ENCODE measurements at places on chromosomes 13 and 19.

DNA sequence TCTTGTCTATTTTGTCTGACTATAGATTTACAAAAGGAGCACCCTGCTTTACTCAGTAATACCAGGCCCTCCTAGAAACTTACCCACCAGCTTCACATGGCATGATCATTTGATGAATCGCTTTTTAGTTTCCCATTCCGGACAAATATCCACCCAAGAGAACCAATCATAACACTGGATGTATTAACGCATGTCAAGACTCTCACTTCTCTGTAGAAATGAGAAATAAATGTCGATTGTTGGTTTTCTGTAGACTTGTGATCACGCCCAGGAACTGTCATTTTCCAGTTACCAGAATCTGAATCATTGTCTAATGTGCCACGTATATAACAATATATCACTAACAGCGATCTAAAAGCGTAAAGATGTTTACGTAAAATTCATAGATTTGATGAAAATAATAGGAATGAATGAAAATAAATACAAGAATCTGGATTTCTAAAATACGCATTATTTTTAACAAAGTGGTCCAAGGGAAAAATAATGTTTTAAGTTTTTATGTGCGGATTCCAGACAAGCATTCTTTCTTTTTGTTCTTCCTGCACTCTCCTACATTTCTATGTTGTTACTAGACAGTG is 14.0 kb downstream of the CDX2 start:
- no peak for DNase-seq

GRCh38 chr13:75196147-75196837 is 285.7 kb downstream of the TBC1D4 start:
- DNase-seq = no peak

DNA sequence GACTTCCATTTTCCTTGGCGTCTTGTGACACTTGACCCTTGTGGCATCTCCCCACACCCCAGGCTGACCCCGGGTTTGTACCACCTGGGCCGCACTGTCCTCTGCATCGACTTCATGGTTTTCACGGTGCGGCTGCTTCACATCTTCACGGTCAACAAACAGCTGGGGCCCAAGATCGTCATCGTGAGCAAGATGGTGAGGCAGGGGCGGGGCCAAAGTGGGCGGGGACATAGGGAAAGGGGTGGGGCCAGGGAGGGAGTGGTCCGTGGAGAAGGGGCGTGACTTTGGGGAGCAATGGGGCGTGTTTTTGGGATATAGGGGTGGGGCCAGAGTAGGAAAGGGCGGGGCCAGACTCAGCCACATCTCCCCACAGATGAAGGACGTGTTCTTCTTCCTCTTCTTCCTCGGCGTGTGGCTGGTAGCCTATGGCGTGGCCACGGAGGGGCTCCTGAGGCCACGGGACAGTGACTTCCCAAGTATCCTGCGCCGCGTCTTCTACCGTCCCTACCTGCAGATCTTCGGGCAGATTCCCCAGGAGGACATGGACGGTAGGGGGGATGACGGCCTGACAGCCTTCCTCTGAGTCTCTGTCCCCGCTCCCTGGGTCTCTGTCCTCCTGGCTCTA is 42.8 kb downstream of the TRPM4 start:
- DNase-seq = peak; percentile 23

DNA sequence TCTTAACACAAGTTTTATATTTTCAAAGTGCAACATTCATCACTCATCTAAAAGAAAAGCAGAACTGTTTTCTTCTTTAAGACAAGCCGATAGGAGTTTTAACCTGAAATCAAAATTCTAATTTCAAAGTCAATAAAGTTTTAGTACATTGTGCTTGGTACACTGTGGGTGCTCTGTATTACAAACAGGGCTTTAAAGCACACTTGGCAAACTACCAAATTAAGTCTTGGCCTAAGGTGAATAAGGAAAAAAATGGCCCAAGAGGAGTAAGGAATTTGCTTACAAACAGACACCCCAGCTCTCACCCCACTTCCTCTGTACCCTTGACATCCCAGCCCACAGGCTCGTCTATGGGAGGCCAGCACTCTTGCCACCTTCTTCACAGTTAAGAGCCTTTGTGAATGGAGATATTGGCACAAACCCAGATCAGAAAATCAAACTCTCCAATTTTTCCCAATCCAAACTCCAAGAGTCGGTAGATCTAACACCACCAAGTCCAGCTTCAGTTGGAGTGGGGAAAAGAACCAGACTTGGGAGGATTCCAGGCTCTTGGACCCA is 66.0 kb downstream of the ABCC4 start:
- DNase-seq = no peak

GRCh38 chr19:15115762-15116615 is 8.8 kb downstream of the SYDE1 start:
- DNase-seq = no peak

DNA sequence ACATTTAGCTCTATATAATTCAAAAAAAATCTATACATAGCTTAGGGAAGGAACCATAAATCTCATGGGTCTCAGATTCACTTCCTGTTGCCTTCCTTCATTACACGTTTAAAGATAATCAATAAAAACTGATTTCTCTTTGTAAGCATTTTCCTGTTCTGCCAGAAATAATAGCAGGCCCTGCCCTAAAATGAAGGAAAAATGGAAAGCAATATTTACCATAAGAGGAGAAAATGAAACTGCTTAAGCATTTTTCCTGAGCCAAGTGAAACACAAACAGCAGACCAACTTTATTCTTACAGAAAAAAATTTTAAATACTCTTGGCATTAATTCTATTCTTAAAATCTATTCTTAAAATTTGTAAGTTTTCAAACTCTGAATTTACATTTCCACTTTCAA is 4.0 kb downstream of the LHFPL6 start:
- no peak for DNase-seq

GRCh38 chr13:110387451-110388107 is 80.5 kb downstream of the COL4A2 start:
- DNase-seq = peak; percentile 24

DNA sequence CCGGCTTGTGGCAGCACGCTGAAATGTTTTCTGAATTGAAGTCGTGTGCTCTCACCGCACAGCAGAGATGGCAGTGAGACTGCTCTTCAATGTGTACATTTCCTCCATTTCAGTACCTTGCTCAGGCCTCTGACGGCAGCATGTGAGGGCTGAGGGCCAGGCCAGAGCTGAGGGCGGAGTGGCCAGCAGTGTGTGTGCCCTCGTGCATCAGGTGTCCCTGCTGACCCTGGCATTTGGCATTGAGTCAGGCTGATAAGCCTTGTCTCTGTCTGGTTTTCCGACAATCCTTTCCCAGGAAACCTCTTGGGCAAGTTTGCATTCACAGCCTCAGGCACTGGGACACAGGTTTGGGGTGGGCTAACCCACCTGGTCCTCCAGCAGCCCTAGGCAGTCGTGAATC is 62.3 kb downstream of the EFNB2 start:
- DNase-seq = no peak

DNA sequence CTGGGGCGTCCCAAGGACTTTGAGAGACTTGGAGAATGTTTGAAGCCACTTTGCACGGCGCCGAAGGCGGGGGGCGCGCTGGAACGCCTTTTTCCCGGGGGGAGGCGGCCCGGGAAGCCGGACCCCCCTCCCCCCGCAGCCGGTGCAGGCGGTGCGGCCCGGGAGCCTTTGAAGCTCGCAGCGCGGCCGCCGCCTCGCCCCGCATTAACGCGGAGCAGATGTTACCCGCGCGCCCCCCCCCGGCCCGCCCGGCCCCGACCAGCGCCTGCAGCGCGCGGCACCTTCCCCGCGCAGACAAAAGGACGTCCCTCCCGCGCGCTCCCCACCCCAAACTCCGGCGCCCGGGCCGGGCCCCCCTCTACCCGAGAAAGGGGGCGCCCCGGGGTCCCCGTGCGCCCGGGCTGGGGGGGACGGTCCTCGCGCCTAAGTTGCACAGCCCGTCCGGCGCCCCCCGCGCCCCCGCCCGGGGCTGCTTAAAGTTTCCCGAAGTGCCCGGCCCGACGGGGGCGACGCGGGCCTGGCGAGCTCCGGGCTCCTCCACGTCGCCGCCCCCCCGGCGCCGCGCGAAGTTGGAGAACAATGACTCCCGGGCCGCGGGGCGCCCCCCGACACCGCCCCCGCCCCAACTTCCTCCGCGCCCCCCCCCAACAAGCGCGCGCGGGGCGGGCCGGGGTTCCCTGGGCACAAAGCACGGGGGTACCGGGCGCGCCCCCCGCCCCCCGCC is 685 bp downstream of the TCF3 start:
- peak; percentile 55 for DNase-seq

GRCh38 chr19:16821081-16821480 is 8.1 kb upstream of the SIN3B start:
- DNase-seq = no peak

DNA sequence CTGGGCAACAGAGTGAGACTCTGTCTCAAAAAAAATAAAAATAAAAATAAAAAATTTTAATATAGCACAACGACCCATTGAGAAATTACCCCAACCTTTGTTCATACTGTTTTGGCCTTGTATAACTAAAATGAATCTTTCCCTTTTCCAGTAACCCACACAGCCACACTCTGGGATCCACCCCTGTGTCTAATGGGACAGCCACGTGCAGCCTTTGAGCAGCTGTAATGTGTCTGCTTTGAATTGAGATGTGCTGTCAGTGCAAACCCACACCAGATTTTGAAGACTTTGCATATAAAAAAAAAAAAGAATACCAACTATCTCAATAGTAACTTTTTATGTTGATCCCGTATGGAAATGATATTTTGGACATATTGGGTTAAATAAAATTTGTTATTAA is 112.7 kb upstream of the UBL3 start:
- DNase-seq = no peak

GRCh38 chr13:19179916-19180315 is 1.7 kb downstream of the TUBA3C start:
- DNase-seq = no peak

DNA sequence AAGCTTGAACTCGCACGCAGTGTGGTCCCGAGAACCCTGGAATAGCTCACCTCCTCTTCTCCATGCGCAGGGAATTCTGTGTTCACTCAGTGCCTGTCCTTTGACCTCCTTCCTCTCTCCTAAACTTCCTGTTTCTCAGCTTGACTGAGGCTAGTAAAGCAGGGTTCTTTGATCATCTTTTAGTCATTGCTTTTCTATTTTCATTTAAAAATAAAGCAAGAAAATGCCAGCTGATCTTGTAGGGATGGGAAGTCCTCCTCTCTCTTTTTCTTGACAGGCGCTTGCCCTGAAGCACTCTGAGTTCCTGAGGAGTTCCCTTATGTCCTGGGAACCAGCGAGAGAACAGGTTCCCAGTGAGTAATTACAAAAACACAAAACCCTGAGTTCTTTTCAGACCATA is 62.8 kb downstream of the ARHGEF7 start:
- no peak for DNase-seq

DNA sequence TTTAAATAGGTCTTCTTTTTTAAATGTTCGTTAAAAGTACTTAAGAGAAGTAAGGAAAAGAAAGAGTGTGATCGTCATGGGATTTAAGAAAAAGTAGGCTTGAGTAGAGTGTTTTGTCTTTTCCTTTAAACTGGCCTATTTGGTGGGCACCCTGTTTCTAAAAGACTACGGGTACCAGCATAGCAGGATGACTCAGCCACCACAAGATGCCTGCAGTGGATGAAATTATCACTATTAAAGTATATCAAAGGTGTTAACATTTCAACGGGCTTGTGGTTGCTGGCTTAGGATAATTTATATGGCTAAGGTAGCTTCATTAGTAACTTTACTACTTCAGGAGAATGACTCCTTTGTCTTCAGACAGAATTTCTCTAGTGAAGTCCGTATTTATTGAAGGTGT is 112.6 kb downstream of the STARD13 start:
- no peak for DNase-seq

DNA sequence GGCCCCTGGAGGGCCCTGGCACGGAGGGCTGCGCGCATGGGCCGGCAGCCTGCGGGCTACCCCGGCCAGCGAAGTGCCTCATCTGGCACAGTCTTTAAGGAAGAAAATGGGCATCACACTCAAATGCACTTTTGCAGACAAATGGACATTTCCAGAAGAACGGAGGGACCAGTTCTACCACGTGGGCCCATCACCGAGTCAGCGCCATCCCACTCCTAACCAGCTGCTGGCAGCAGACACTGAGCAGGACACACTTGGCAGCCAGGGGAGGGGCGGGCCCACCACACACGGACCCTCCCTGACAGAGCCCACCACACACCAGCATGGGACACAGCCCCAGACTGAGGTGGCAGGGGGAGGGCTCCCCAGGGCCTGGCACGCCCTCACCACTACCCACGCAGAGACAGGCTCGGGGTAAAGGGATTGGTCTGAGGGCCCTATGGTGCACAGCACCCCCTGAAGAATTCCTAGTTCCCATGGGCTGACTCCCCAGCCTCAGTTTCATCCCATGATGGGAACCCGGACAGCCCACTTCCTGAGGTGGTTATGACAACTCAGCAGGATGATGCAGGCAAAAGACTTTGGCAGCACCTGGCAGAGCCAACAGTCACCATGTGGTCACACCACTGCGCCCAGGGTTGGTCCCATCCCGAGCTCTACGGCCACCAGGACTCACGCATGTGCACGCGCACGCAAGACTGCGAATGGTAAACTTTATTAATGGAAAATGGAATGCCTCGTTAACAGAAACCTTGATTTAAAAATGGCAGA is 18.7 kb upstream of the TINCR start:
- DNase-seq = no peak

- DNase-seq = peak; percentile 78
These were observed 8.6 kb upstream of the HIPK4 start for GRCh38 chr19:40398417-40399131.

- DNase-seq = no peak
These were observed 1.9 kb upstream of the KL start for GRCh38 chr13:33014291-33014690.

- no peak for DNase-seq
These were observed 342.6 kb upstream of the KLF12 start for GRCh38 chr13:74476788-74477187.

- no peak for DNase-seq
These were observed 21.7 kb downstream of the IFT88 start for GRCh38 chr13:20588529-20589110.

GRCh38 chr19:21617740-21618339 is 112.4 kb downstream of the ZNF429 start:
- DNase-seq = no peak

DNA sequence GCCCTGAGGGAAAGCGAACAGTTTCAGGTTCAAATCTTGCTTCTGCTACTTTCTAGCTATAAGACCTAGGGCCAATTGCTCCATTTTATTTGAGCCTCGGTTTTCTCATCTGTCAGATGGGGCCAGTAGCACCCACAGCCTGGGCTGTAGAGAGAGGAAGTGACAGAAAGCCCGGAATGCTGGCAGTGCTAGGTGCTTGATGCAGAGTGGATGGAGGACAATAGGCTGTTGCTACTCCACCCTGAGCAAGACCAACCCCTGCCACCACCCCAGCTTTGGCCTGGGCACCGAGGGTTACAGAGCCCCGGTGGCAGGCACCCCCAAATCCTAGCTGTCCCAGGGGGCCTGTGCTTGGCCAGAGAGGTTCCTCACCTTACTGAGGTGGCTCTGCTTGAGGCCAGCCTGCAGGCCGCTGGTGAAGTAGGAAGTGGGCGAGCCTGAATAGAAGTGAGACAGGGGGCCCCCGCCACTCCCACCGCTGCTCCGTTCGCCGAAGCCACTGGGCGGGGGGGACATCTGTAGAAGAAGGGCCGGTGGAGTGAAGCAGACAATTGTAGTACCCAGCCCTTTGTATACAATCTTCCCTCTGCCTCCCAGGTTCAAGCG is 2.1 kb upstream of the FDX2 start:
- no peak for DNase-seq

- DNase-seq = no peak
These were observed 1291.0 kb upstream of the SLC10A2 start for GRCh38 chr13:104357174-104357573.

GRCh38 chr19:39389631-39390414 is 1.1 kb downstream of the PAF1 start:
- no peak for DNase-seq
